Activated naive CD4-positive, alpha-beta T cell (primary cell): ENCODE measurements at places on chromosomes 4 and X.

GRCh38 chr4:182478475-182478874 is 235.3 kb downstream of the TENM3 start:
- DNase-seq = no peak

- DNase-seq = no peak
Measured at GRCh38 chr4:151708100-151708499, 52.7 kb downstream of the GATB start.

DNA sequence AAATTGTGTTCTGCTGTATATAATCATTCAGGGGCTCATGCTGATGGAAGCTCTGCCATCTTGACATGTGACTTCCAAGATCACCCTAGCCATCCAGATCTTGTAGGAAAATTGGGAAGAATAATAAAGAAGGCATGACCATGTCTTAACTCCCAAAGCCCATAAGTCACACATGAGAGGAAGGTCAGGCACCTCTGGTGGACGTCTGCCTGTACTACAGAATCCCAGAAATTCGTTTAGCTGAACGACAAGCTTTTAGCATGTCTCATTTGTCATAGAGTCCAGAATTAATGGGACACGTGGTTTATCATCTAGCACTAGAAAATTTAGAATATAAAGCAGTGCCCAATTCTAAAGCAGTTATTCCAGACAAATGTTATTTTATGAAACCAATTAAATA is 212.7 kb downstream of the CENPC start:
- DNase-seq = no peak

DNA sequence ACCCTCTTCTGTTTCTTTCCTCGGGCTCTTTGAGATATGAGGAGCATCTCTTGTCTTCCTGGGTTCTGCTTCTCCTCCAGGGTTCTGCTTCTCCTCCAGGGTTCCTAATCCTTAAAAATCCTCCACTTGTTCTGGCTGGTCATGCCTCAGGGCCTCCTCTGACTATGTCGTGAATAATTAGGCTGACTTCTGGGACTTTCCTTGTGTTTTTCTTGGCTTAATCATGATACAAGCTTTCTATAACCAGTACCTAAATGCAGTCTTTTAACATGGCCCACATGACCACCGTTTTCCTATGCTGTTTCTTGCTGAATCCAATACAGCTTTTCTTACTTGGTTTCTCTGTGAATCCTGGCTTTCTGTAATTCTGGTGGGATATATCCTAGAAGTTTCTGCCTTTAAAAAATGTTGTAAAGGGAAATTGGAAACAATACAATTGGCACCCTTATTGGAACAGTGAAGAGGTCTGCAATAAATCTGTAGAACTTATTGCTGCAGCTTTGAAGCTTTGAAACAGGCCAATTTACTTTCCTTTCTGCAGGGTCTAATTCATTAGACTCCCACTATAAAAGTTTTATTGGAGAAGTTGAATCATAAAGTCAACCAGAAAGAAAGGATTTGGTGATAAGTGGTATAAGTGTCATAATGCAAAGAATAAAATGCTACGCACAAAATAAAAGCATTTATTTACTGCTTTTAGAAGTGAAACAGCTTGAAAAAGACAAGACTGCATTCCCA is 213.1 kb downstream of the UGT8 start:
- DNase-seq = no peak

DNA sequence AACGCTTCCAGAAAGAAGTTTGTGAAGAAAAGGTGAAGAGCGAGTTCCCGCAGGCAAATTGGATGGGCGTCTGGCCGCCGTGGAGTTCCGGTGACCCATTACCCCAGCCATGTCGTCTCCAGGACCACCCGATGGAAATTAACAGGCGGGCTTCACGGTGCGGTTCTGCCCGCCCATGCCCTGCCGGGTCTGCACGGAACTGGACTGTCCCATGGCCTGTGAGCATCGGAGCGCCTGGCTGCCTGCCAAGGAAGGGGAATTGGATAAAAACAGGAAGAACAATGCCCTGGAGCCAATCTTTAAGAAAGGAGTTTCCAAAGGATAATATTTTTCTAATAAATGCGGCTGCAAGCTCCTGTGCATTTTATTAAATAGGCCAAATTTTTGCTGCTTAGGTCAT is 319.8 kb upstream of the SLC7A11 start:
- no peak for DNase-seq

- no peak for DNase-seq
Measured at GRCh38 chr4:107255596-107255995, 219.5 kb upstream of the DKK2 start.

- DNase-seq = no peak
Measured at GRCh38 chr4:95091272-95091671, 333.5 kb downstream of the BMPR1B start.

DNA sequence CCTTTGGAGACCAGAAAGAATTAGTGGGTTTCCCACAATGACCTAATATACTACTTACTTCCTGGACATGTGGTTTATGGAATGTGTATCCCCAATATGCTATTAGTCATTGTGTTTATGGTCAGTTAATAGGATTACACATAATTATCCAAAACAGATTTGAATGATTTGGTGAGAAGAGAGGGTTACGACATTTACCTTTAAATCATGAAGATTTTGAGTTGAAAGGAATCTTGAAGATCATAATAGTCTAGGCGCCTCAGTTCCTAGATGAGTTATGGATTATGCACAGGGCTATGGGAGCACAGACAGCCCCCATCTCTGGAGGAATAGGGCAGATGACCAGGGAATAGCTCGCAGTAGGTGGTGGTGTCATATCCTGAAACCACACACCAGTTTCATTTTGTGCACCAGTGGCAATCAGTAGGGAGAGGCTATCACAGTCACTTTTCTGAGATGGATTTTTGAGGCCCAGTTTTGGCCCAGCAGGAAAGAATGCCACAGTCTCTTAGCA is 61.3 kb downstream of the SEPTIN11 start:
- no peak for DNase-seq

- no peak for DNase-seq
Measured at GRCh38 chr4:111506706-111507105, 638.5 kb upstream of the FAM241A start.

GRCh38 chr4:69224891-69225290 is 10.3 kb upstream of the UGT2B11 start:
- no peak for DNase-seq

DNA sequence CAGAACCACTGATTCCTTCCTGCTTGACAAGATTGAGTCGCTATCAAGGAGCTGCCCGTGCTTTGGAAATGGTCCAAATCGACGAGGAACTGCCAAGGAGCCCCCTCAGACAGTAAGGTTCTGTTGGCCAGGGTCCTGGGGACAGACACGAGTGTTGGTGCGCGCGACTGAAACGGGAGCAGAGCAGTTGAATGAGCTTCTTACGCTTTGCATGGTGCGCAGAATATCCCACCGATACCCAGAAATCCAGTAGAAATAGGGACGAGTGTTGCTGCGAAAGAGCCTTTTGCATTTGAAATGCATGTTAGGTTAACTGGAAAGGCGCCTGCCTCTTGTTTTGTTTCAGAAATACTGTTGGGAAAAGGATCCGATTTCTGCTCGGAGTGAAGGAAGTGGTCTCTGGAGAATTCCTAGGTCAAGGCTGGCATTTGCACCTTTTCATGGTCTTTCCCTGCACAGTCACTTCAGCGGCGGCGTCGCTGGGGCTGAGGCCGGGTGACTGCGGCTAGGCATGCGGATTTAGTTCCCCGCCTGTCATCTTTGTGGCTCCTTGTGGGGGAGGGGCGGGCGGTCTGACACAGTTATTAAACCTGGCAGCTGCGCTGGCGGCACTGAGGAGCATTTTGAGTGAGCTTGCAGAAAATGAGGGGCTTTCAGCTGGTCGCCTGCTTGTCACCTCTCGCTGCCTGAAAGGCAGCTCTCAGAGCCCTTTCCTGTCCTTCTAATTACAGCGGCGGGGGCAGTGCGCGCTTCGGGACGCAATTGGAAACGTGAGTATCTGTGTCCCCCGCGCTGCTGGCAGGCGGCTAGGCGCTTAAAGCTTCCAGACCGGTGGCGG is 51.5 kb upstream of the TRIM2 start:
- peak; percentile 57 for DNase-seq

DNA sequence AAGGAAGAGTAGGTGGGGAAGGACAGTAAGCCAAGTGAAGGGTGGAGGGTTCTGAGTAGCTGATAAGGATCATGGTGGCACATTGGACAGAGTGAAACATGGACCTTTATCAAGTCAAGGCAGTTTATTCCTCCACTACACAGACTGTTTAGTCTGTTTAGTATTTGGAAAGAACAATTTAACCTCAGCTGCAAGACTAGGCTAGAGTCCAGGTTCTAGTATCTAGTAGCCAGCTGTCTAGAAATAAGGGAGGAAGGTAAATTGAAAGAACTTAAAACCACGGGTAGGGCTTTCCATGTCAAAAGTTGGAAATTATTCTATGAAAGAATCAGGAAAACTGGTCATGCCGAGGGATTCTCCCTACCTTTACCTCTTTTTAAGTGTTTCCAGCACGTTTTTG is 140.1 kb upstream of the MED14 start:
- no peak for DNase-seq

DNA sequence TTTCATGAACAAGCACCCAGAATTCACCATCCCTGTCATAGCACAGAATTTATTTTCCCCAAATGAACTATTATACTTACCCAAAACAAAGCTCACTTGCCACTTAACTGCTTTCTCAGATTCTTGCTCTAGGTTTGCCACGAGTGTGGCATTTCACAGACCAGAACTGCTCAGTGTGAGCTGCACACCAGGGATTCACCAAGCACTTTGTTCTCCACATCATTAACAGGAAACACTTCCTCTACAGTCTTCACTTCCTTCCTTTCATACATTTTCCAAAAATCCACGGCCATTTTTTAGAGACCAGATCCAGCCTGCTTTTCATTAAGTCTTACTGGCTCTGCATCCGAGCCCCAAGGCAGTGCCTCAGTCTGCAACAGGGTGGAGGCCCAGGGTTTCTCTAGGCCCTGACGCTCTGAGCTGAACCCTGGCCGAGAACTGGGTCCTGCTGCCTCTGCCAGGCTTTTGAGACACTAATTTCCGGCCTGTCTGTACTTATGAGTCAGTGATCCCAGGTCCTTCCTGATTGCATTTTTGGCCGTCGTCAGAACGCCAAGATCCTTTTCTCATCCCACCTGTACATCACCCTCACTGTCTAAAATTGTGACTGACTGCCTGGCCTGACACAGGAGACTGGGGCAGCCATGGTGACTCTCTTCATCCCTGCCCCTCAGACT is 67.6 kb upstream of the MTNR1A start:
- DNase-seq = no peak

GRCh38 chr4:182015893-182016292 is 227.3 kb upstream of the TENM3 start:
- no peak for DNase-seq

DNA sequence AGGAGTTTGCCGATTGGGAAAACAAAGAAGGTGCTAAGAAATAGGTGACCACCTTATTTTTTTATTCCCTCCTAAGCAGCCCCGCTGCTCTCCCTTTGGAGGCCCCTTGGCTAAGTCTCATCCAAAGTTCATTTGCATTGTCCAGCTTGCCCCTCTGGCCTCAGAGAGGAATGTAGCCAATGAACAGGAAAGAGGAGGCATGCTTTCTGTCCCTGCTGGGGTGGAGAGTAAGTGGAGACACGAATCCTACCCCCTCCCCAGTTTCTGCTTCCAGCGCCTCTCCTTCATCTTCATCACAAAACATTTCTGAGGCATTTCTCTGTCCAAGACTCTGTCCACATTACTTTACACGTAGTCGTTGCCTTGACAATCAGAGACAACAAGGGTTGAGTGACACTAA is 38.7 kb downstream of the NLGN3 start:
- no peak for DNase-seq

- no peak for DNase-seq
Measured at GRCh38 chr4:140212646-140213045, 58.7 kb upstream of the MAML3 start.

DNA sequence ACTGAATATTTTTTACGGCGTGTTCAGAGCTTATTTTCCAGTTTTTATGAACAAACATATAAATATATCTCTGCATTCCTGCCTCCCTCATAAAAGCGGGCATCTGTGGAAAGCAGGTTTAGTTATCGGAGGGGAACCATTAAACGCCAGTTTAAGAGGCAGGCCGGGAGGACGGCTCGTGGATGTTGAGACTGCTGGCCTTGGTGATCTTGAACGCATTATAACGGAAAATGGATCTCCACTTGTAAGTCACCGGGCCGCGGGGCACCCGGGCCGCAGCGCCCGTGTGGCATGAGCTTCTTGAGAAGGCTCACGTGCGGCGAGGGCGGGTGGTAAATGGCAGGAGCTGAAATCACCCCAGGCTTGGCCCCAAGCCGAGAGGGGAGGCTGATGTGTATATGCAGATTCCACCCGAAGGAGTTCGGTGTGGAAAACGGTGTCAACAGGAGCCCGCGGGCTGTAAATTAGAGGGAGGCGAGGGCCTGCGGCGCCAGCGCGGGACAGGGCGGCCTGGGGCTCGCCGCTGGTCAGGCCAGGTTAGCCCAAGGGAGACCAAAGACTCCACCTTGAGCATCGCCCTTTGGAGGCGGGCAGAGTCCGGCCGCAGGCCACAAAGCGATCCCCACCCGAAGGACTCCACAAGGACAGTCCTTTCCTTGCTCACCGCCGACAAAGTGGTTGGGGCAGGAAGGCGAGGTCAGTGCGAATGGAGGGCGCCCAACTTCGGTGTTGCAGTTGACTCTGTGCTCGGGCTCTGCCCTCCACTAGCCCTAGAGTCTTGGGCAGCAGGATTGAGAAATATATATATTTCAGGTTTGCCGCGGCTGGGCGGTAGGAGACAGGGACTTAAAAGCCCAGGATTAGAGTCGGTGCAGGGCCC is 1.3 kb upstream of the HAND2 start:
- DNase-seq = no peak

DNA sequence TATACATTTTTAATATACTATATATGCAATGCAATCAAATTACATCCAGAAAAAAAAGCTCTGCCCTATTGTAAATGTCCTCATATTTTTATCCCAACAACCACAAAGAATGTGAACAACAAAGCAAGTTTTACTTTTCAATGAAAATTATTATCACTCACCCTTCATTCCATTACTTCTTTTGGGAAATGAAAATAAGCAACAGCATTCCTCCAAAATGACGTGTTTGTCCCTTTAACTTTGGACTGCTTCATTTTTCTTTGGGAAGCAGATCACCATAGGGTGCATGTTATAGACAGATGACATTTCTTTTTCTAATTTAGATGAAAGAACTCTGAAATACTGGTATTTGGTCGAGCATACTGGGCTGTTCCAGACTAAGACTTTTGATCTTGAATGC is 667.1 kb upstream of the BOD1L1 start:
- no peak for DNase-seq

- no peak for DNase-seq
Measured at GRCh38 chr4:31383767-31384166, 663.6 kb downstream of the PCDH7 start.

GRCh38 chr4:82889287-82889686 is 1.7 kb downstream of the SEC31A start:
- no peak for DNase-seq

DNA sequence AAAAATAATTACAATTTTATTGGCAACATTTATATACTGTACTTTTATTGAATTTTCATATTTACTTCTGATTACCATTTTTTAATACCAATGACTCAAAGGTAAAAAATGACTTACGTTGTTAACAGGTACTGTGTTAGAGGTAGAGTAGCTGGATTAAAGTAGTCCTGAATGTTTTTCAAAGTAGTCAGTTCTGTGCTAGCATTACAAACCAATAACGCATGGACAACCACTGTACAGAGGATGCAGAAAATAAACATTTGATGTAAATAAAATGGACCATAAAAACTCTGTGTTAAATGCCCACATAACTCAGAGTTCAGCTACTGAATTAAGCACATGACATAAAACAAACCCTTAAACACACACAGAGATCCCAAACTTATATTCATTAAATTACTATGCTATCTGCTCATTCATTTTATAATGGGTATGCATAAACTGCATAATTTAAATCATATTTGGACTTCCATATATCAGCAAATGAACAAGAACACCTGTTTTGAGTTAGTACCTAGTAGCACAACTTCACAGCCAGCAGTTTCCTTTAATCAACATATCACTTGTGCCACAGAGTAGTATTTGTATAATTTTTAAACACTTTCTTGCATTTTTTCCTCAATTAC is 46.4 kb upstream of the NEUROG2 start:
- no peak for DNase-seq
